ENCODE measurements at places on chromosomes 6 and 20.
A peak's percentile ranks its signal among the peaks of the same experiment; 100 is the strongest.

GRCh38 chr6:33160728-33161344, 31.4 kb downstream of the COL11A2 start:
- DNase-seq = peak; percentile 75

DNA sequence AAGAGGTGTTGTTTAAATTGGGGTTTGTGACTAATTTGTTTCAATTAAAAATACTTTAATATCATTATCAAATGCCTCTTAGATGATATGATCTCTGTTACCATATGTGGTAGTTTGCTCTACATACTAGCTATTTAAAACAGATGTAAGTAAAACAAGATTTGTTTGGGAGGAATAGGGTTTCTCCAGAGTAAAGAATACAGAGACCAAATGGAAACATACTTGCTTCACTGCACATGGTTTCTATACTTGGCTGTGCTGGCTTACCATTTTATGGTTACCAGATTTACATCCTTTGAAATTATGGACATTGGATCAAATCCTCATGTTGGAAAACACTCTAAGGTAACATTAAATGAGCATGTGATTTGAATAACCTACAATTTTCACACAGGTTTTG, 588.3 kb downstream of the CD109 start:
- no peak for DNase-seq

- no peak for DNase-seq
These were observed 579.6 kb upstream of the MAN1A1 start for GRCh38 chr6:119929121-119929520.

DNA sequence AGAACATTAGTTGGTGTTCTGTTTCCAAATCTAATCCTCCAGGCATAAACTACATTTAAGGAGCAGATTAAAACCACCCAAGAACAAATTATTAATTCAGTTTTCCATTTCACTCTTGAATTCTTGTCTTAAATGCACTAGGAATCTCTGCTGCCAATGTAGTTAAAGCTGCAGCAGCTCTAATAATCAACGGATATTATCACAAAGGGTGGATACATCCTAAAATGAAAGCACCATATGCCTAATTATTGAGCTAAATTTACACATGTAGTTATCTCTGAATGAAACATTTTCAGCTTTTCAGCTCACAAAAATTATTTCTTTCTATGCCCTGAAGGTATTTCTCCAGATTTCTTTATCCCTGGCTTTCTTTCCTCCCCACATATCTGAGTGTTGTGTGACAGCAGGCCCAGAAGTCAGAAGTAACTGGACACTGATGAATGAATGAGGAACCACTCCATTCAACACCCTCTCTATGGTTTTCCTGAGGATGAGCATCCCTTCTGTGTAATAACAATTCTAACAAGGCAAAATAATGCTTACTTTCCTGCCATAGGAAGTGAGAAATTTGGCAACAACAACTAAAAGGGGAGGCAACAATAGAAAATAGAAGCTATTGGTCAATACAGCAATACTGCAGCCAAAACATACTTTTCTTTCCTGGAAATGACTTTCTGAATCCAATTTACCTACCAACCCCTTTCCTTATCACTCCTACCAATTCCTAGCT, 14.9 kb downstream of the MAN1A1 start:
- no peak for DNase-seq

- no peak for DNase-seq
These were observed 33.7 kb downstream of the ADGRF5 start for GRCh38 chr6:46888031-46888430.

- DNase-seq = no peak
These were observed 293.4 kb downstream of the TBC1D32 start for GRCh38 chr6:121040831-121041230.

GRCh38 chr6:123105561-123105960, 109.5 kb downstream of the CLVS2 start:
- no peak for DNase-seq

GRCh38 chr6:155310596-155310995, 3.7 kb downstream of the TFB1M start:
- no peak for DNase-seq

GRCh38 chr6:46606338-46606737, 46.3 kb downstream of the CYP39A1 start:
- DNase-seq = no peak

GRCh38 chr6:47908271-47908670, 126.4 kb downstream of the OPN5 start:
- DNase-seq = no peak

- DNase-seq = no peak
These were observed 12.2 kb downstream of the NCOA7 start for GRCh38 chr6:125802943-125803377.

DNA sequence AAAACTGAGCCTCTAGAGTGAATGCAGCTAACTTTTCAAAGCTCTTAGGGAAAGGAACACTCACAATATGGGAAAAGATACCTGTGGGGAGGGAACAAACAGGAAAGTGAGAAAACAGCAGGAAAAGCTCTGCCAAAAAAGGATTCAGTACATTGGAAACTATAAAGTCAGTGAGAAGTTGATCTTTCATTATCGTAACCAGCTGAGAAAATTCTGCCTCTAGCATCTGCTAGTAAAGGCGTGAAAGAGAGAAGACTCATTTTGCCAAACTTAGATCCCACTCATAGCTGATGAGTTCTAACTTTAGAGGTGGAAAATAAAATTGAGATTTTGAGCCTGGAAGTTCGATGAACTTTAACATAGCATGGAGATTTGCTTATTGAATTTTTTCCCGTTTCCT, 321.8 kb upstream of the RNF217 start:
- no peak for DNase-seq

GRCh38 chr20:37498066-37498665, 22.9 kb upstream of the NNAT start:
- no peak for DNase-seq

GRCh38 chr6:46510651-46511050, 19.4 kb upstream of the RCAN2 start:
- DNase-seq = no peak

DNA sequence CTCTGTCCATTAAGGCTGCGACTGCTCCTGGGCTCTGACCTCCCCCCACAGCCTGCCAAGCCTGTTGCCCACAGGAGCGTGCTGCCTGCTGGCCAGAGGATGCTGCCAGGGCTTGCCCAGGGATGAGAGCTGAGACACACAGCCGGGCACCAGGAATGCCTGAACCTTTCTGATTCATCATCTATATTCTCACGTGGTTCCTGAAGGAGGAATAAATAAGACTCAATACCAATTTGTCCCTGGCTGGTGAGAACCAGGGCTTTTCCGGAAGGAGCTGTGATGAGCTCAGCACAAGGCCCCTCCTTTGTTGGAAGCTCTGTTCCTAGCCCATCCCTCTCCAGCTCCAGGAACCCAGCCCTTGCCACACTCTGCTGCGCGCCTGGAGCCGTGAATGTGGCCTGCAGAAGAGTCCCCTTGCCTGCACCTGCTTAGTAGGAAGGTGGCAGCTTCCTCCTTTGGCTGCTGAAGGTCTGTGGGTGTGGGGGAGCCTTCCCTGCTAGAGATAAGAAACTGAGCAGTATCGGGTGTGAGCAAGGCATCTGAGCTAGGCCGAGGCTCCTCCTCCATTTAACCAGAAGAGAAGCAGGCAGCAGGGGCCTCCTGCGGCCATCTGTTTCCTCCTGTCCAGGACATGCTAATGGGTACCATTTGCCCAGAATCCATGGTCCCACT, 37.9 kb downstream of the SYNDIG1 start:
- no peak for DNase-seq
